ENCODE measurements at places on chromosomes 5 and 9.

DNA sequence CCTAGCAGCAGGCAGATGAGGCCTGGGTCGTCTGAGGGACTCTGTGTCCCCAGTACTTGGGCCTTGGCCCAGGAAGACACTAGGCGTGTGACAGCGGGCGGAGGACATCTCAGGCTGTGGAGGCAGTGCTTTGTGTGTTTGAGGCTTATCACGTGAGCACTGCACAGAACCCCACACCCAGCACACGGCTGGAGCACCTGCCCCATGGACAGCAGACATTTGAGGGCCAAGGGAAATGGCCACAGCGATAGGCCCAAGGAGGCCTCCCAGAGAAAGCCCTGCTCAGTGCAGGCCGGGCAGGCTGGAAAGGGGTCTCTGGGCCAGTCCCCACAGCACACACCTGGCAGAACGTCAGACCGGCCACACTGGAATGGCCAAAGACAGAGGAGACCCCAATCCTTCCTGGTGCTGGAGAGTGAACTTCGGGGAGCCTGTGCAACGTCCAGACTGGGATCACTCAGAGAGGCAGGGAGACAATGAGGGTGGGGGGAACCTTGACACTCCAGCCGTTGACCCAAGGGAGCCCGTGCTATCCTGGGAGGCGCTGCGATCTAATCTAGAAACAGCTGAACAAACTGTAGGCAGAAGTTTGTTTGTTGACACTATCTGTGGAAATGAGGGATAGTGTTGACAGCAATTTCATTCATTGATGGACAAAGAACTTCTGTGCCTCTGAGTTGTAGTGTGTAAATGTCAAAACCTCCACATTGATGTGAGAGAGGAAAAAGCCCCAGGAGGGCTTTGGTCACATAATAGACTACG, 19.6 kb upstream of the FLT4 start:
- no peak for DNase-seq

DNA sequence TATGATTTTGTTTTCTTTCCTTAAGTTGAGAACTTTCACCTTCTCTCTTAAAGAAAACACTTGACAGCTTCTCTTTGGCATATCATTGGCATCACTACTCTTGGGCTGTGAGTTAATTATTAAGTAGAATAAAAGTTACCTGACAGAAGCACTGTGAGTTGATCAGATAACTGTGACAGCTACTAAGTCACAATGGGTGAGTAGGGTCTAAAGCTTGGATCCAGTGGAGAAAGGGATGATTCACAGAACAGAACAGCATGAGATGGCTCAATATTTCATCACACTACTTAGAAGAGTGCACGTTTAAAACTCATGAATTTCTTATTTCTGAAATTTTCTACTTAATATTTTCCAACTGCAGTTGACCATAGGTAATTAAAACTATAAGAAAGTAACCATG, 268.5 kb upstream of the NMUR2 start:
- DNase-seq = no peak

- DNase-seq = no peak
These were observed 176.4 kb downstream of the FGF18 start for GRCh38 chr5:171595801-171596231.

DNA sequence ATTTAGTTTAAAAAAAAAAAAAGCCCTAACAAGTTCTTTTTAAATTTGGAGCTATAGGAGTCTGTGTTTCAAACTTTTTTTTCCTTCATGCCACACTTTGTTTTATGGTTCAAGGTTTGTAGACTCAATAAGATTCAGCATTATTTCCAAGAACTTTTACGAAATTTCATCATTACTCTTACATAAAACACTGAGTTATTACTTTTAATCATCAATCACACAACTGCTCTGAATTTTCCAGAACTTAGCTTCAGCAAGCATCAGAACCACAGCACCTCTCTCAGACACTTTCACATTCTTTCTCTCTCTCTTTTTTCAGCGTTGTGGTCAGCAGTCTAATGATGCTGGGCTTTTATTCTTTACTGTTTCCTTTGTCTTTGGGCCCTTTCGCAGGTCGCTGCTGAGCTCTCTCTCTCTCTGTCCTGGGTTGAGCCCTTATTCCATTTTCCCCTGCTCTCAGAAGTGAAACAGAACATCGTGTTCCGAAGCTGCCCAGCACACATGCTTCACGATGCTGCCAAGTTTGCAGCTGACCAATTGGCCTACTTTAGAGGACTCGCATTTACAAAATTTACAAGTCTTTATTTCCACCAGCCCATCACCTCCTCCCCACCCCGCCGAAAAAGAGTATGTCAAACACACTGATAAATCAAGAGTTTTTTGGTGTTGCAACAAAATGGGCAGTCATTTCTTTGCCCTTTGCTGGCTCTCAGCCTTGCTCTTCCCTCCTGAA, 44.6 kb upstream of the PIK3R1 start:
- DNase-seq = no peak

DNA sequence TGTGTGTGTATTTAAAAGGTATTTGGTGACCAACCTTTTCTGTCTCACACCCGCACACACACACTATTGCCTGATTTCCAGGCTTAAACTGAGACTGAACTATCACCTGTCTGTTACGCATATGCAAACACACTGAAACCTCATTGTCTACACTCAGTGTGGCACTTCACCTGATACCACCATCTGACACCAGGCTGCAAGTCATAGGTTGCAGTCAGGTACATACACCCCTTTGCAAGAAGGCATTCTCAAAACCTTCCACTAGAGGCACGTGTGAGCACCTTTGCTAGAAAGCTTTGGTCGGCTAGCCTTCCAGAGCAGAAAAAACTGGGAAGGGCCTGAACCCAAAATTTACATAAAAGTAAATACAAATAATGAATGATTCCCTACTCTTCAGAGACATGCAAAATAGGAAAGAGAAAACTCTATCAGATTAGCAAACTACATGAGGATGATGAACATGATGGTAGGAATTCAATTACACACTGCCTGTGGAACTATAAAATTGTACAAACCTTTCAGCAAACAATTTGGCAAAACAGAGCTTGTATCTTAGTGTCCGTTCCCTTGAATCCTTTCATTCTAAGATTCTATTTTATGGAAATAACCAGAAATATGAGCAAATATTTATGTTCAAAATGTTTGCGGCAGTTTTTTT, 5.9 kb upstream of the FOXD1 start:
- DNase-seq = no peak

GRCh38 chr5:42719034-42719433, 37.6 kb upstream of the CCDC152 start:
- DNase-seq = no peak

DNA sequence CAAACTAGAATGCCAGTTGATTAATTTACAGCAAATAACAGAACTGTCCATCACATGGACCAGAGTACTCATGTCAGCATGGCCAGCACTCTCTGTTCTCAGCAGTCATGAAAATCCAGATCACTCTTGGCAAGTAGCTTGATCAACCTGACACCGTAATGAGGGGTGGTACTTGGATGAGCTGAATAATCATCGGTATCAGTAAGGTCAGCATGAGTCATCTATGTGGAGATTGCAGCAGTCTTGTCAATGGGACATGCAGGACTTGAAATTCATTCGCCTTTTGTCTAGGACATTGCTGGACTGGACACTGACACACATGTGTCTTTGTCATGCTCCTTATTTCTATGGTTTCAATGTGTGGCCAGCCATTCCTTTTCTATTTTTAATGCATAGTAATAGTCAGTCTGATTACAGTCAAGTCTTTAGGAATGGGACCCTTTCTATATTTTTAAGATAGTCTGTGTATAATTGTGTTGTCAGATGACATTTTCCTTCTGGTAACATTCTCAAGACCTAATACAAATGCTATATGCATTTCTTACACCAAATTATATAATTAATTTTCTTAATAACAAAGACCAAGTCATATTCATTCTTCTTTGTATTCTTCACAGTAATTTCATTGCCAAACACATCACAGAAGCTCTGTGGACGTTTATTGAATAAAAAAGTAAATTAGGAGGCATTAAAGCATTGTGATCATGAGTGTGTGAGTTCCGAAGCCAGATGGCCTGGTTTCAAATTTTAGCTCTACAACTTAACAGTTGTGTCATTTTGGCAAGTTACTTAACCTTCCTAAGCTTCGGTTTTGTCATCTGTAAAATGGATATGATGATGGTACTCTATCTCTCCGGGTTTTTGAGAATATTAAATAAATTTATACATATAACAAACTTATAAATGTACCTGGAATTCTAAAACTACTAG, 57.4 kb downstream of the ADAMTSL1 start:
- no peak for DNase-seq

- no peak for DNase-seq
These were observed 28.5 kb upstream of the GOLGA1 start for GRCh38 chr9:124969401-124969800.

DNA sequence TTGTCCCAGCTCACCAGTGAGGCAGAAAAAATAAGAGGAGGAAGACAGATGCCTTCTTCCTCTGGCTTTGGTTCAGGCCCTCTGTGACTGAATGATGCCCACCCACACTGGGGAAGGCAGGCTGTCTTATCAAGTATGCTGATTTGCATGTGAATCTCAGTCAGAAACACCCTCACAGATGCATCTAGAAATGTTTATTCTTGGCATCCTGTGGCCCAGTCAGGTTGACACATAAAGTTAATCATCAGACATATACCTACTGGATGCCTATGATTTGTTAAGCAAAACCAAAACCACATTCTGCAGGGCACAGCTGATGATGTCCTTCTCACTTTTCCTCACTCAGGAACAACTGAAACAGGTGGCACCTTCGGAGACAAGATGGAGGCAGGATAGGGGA, 243.4 kb upstream of the KCNN2 start:
- DNase-seq = no peak

DNA sequence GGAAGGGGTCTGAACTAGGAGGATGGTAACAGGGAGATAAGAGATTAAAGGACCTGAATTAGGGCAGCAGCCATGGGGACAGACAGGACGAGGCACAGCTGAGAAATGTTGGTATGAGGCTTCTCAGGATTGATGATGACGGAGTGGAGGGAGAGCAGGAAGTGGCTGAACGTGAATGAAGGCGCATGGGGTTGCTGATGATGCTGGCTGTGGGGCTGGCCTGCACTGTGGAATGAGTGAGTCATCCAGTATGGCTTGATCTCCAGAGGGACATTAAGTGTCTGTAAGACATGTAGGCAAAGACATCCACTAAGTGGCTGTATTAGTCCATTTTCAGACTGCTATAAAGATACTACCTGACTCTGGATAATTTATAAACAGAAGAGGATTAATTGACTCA, 256.4 kb downstream of the ICE1 start:
- no peak for DNase-seq

DNA sequence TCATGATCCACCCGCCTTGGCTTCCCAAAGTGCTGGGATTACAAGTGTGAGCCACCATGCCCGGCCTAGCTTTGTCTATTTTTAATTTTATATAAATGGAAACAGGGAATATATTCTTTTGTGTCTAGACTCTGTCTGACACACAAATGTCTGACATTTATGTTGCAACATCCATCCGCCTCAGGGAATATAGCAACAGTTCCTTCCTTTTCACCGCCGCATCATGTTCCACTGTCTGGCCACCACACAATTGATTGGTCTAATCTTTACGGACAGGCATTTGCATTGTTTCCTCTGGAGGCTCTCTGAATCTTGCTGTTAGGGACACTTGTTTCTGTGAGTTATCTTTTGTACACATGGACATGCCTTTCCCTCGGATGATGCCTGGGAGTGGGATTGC, 20.1 kb upstream of the TBC1D9B start:
- no peak for DNase-seq

DNA sequence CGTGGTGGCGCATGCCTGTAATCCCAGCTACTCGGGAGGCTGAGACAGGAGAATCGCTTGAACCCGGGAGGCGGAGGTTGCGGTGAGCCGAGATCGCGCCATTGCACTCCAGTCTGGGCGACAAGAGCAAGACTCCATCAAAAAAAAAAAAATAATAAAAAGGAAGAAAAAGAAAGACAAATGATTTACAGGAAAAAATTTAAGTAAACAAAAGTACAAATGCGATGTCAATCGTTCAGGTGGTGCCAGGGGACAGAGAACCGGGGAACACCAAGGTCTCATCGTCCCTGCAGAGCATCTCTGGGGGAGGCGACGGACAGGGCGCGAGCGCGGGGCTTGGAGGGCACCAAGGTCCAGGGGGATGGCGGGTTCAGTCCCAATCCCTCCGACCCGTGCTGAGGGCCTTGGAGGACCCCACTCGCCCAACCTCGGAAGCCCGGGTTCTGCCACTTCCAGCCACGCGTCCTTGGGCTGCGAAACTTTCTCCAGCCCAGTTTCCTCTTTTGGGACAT, 607 bp upstream of the HNRNPAB start:
- DNase-seq = no peak

DNA sequence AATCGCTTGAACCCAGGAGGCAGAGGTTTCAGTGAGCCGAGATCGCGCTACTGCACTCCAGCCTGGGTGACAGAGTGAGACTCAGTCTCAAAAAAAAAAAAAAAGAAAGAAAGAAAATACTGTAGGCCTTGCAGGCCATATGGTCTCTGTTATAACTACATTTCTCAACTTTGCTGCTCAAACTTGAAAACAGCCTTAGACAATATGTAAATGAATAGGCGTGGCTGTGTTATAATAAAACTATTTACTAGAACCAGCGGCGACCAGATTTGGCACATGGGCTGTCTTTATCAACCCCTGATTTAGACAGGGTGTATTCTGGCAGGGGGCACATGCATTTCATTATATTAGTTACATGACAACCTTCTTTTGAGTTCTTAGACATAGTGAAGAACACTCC, 130.0 kb downstream of the C9orf152 start:
- DNase-seq = no peak

DNA sequence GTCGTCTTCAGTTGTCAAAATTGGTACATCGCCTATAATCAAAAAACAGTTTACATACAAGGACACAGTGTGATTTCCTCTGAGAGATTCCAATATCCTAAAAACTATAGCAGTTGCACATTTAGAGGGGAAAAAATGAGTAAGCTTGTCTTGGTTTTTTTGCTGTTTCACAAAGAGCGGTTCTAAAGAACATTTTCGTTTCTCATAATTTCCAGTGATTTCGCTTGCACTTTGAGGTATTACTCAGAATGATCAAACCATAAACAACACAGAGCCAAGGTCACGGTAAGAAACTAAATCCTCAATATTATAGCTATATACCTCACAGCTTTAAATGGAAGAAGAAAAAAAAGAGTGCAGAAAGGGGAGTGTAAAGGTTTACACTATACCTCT, 861 bp downstream of the MTX3 start:
- no peak for DNase-seq

GRCh38 chr5:135565266-135565665, 13.5 kb downstream of the CXCL14 start:
- DNase-seq = no peak

GRCh38 chr5:57529864-57530263, 47.3 kb upstream of the ACTBL2 start:
- DNase-seq = no peak

GRCh38 chr5:57698802-57699201, 216.2 kb upstream of the ACTBL2 start:
- DNase-seq = no peak

- DNase-seq = no peak
These were observed 22.9 kb upstream of the CAVIN4 start for GRCh38 chr9:100554935-100555401.

DNA sequence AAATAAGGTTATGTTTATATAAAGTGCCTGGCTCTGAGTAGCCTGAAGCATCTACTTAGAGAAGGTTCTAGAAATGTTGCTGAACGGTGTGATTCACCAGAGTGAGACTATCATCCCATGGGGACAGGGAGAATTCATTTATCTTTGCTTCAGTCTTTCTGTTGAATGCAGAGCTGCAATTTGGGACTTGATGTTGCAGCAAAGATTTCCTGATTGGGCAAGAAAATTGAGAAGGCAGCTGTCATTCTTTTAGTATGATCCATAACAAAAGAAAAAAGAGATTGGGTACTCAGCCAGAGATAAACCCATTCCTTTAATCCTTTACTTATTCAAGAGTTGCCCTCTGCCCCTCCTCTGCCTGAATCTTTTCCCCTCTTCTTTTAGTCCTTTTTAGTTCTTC, 456.3 kb upstream of the WWC1 start:
- DNase-seq = no peak

- DNase-seq = no peak
These were observed 179.9 kb upstream of the SEMA6A start for GRCh38 chr5:116754556-116754955.
